T-cell (primary cell): ENCODE measurements at places on chromosomes 13 and 19.

- no peak for DNase-seq
Measured at GRCh38 chr13:100875392-100876043, 200.9 kb upstream of the TMTC4 start.

DNA sequence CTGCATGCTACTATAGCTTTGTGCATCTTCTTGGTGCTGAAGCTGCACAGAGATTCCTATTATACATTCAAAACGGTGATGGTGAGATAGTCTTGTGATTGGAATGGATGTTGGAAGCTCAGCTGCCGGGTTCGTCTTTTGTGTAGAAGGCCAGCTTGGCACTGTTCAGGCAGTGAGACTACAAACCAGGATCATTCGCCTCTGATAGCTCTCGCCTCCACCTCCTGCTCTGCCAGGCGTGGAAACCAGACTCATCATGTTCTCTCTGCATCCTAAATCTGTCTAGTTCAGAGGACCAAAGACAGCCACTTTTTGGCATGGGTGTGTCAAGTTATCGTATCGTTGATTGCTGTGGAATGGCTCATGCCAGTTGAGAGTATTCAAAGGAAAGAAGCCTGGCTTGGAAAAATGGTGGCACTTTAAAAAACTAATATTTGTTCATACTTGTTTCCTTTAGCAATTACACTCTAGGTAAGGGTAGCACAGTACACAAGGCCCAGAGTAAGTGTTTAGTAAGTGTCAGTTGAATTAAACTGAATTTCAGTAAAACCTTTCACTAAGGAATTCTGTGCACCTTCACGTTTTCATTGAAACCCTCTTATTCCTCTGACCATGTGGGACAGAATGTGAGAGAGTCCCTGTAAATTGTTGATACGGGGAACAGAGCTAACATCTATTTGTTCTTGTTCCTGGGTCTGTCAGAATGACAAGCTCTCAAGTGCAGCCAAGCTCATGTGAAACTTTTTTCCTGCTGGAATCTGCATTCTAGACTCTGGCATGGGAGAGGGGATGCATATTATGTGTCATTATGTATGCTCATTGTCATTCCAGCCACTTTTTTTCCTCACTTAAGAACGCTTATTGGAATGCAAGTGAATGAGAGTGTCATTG, 69.8 kb downstream of the DPY19L3 start:
- DNase-seq: no peak

- no peak for DNase-seq
Measured at GRCh38 chr13:87172166-87172835, 498.9 kb upstream of the SLITRK5 start.

GRCh38 chr19:19741184-19741583, 8.3 kb upstream of the ZNF14 start:
- DNase-seq: no peak

GRCh38 chr13:82356667-82357410, 1525.4 kb downstream of the SLITRK1 start:
- DNase-seq: no peak

GRCh38 chr19:53396525-53396868, 1.5 kb downstream of the ZNF765 start:
- no peak for DNase-seq
